T-helper 1 cell treated with Interleukin-12 subunit alpha and Interleukin-12 subunit beta and Interleukin-4 antibody, amounts not matched to agents 30 ng/mL and 1 ng/mL, for 36 hours (primary cell): ENCODE measurements at places on chromosomes 4 and X. TPM values are rescaled to one million over a fixed set of nuclear protein-coding genes. Genes with fewer than 3 reads are reported as not detected.

Gene SYN1
- 0.17 and 1.1 TPM in 2 replicates for total RNA-seq

Gene ZNF732
- not detected in 2 replicates for total RNA-seq

Gene AGA
- 20.7 and 21.4 TPM in 2 replicates for total RNA-seq

Gene IL21
- total RNA-seq: 29.8 and 30.1 TPM in 2 replicates

Gene MEPE
- not detected in 2 replicates for total RNA-seq

Gene PTPN13
- total RNA-seq: 0.88 and 1.1 TPM in 2 replicates

Gene CCSER1
- not detected in 2 replicates for total RNA-seq

Gene BMPR1B
- not detected in 2 replicates for total RNA-seq

Gene FAM47E
- total RNA-seq: not detected in 2 replicates

Gene F9
- not detected in 2 replicates for total RNA-seq

Gene PCSK1N
- total RNA-seq: 0.56 and 0.78 TPM in 2 replicates

Gene STOX2
- 0.12 TPM in 1 of 2 replicates, not detected in the other for total RNA-seq

Gene MGAT4D
- not detected in 2 replicates for total RNA-seq

Gene MAGEA8
- total RNA-seq: not detected in 2 replicates

Gene TMEM47
- total RNA-seq: not detected in 2 replicates

Gene MYOZ2
- not detected in 2 replicates for total RNA-seq

Gene RRH
- 0.15 TPM in 1 of 2 replicates, not detected in the other for total RNA-seq

Gene NPFFR2
- not detected in 2 replicates for total RNA-seq

Gene CT45A5
- not detected in 2 replicates for total RNA-seq

Gene SORBS2
- total RNA-seq: not detected in 2 replicates

Gene S100G
- not detected in 2 replicates for total RNA-seq

Gene IL3RA
- total RNA-seq: 17.4 and 18.9 TPM in 2 replicates

Gene NOX1
- total RNA-seq: not detected in 2 replicates

Gene FAM241A
- total RNA-seq: 2.0 and 2.2 TPM in 2 replicates

Gene GPAT3
- total RNA-seq: 6.7 and 8.8 TPM in 2 replicates

Gene HAND2
- not detected in 2 replicates for total RNA-seq
